ENCODE measurements at places on chromosomes 4 and X. TPM values are rescaled to one million over a fixed set of nuclear protein-coding genes. Genes with fewer than 3 reads are reported as not detected.

PDS5A gene
- 50.9 TPM for total RNA-seq

ADH1A gene
- 3.5 TPM for total RNA-seq

C1QTNF7 gene
- total RNA-seq: 12.5 TPM

TLR1 gene
- total RNA-seq: 18.1 TPM

SNCA gene
- 11.2 TPM for total RNA-seq

DMRTC1 gene
- total RNA-seq: not detected

ZFP42 gene
- total RNA-seq: not detected

SMR3A gene
- not detected for total RNA-seq

GRCh38 chr4:3822230-3822947, 56.2 kb downstream of the ADRA2C start:
- no peak overlapping the region for H3K4me3 ChIP-seq
- no peaks in the 10 kb centered on the region for H3K4me1 ChIP-seq
- no peaks in the 10 kb centered on the region for H3K27me3 ChIP-seq
- peak; percentile 26 for DNase-seq
- no peak overlapping the region for H3K27ac ChIP-seq

DNA sequence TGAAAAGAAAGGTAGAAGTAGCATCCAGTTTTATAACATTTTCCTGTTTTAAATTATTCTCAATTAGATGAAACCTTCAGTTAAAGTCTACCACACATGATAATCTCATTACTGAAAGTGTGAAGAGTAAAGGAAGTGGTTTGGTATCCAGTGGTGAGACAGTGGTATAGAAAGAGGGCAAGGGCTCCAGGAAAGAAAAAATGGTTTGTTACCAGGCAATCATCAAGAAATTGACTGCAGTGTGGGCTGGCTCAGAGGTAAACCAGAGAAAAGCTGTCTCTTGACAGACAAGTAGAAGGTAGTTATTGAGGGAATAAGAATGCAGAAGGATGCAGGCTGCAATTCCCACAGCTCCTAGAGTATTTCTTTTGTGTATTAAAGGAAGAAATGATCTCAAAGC, 406.2 kb downstream of the TLL1 start:
- DNase-seq: no peak
- H3K4me1 ChIP-seq: no peaks in the 10 kb centered on the region
- no peak overlapping the region for H3K27ac ChIP-seq
- no peaks in the 10 kb centered on the region for H3K27me3 ChIP-seq
- no peaks in the 10 kb centered on the region for H3K36me3 ChIP-seq

GRCh38 chr4:172547724-172548123, 620.9 kb upstream of the GALNT7 start:
- H3K4me3 ChIP-seq: no peak overlapping the region
- H3K4me1 ChIP-seq: no peaks in the 10 kb centered on the region
- H3K36me3 ChIP-seq: no peaks in the 10 kb centered on the region
- no peak overlapping the region for H3K27ac ChIP-seq
- H3K27me3 ChIP-seq: no peaks in the 10 kb centered on the region

- H3K27me3 ChIP-seq: no peaks in the 10 kb centered on the region
- peaks cover 5% of the 10 kb centered on the region for H3K4me1 ChIP-seq
- no peaks in the 10 kb centered on the region for H3K36me3 ChIP-seq
- peak; percentile 88 for DNase-seq
Measured at GRCh38 chr4:139556724-139557555, 921 bp upstream of the SETD7 start.

DNA sequence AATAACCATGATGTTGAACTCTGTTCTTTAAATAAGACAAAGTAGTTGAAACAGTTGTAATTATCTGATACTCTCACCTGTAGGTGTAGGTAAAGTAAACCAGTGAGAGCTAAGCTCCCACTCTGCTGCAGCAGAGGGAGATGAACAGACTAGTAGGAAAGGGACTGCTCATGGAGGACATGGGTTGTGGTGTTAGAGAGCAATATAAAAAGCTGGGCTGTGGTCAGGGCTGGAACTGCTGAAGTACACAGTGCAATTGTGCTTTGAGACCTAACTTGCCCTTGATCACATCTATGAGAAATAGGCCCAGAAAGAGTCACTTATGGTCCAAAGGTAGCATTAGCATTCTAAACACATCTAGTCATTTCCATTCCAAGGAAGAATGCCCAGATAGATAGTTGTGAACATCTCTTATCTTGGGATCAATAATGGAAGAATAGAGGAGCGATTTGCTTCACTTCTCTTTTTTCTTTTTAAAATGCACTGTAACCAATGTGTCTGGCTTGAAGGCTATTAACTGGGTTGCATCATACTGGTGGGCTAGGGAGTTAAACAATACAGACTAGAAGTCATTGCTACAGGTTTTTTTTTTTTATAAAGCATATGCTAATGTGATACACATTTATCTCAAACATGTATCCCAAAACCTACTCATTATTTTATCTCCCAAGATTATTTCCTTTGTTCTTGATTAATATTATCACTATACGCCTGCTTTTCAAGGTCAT, 251.3 kb upstream of the CENPE start:
- no peaks in the 10 kb centered on the region for H3K27me3 ChIP-seq
- no peak overlapping the region for H3K4me3 ChIP-seq
- no peak overlapping the region for H3K27ac ChIP-seq
- H3K4me1 ChIP-seq: no peaks in the 10 kb centered on the region

DNA sequence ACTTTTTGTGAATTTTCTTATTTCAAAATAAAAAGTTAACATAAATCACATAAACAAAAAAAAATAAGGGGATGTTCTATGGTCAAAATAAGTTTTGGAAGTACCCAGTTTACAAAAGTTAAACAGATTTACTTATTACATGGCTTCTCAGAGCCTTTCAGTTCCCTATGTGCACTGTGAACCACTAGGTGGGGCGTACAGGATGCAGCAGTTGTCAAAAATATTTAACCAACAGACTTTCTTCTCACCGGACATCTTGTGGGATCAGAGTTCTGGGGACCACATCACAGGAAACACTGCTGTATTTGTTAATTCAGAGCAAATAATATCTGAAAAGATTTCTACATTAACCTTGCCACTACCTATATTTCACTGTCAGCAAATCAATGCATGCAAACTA, 74.1 kb downstream of the SMARCA1 start:
- no peaks in the 10 kb centered on the region for H3K4me1 ChIP-seq
- DNase-seq: no peak
- H3K4me3 ChIP-seq: no peak overlapping the region
- H3K27me3 ChIP-seq: no peaks in the 10 kb centered on the region

- no peaks in the 10 kb centered on the region for H3K27me3 ChIP-seq
- no peak overlapping the region for H3K27ac ChIP-seq
- no peak overlapping the region for H3K4me3 ChIP-seq
- no peak for DNase-seq
- no peaks in the 10 kb centered on the region for H3K36me3 ChIP-seq
Measured at GRCh38 chr4:44632089-44632488, 19.3 kb downstream of the YIPF7 start.

DNA sequence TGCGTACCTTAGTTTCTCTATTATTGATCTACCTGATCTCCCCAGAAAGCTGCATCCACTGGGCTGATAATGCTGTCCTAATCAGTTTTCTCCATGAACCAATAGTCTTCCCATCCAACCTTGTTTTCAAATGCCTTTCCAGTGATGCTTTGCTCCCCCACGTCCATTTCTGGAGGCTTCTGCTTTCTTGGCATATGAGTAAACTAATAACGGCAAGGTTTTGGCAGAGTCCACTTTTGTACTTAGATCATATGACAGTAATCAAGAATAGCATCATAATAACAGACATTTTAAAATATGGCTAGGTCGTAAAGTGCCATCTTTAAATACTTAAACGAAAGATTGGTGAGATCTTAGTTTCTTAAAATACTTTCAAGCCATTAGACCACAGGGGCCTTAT, 38.4 kb upstream of the FAM9B start:
- no peaks in the 10 kb centered on the region for H3K4me1 ChIP-seq
- H3K27ac ChIP-seq: no peak overlapping the region
- H3K27me3 ChIP-seq: no peaks in the 10 kb centered on the region
- no peak for DNase-seq

DNA sequence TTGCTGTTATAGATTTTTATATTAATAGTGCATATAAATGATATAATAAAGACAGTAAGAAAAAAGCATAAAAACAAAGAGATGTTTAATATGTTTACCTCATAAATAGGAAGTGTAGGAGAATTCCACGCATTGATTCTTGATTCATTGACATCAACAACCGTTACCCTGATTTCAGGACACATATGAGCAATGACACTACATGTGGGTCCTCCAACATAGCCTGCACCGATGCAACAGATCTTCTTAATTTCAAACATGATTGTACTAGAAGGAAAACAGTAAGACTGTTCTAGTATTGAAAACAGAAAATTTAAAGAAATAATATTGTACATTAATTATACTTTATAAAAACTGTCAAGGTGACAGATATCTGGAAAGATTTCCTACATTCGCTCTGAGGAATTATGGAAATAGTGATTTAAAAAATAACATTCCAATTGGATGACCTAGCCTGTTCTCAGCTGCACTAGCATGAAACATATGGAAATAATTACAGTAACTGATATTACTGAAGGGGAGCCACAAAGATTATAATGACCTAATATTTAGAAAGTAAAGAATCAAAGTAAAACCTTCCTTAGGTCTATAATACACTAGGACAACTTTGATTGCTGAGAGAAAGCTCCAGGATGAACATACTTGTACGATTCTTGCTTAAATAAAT, 5.9 kb downstream of the UGDH start:
- no peak overlapping the region for H3K4me3 ChIP-seq
- H3K27ac ChIP-seq: no peak overlapping the region
- H3K27me3 ChIP-seq: no peaks in the 10 kb centered on the region
- peaks cover 2% of the 10 kb centered on the region for H3K36me3 ChIP-seq
- DNase-seq: no peak

GRCh38 chr4:185796176-185796575, 15.8 kb downstream of the SORBS2 start:
- no peaks in the 10 kb centered on the region for H3K4me1 ChIP-seq
- H3K36me3 ChIP-seq: no peaks in the 10 kb centered on the region
- H3K27ac ChIP-seq: no peak overlapping the region
- DNase-seq: no peak
- H3K4me3 ChIP-seq: no peak overlapping the region
- no peaks in the 10 kb centered on the region for H3K27me3 ChIP-seq

GRCh38 chr4:794900-795725, 30.8 kb downstream of the CPLX1 start:
- no peak for DNase-seq
- H3K27me3 ChIP-seq: no peaks in the 10 kb centered on the region
- no peak overlapping the region for H3K27ac ChIP-seq

DNA sequence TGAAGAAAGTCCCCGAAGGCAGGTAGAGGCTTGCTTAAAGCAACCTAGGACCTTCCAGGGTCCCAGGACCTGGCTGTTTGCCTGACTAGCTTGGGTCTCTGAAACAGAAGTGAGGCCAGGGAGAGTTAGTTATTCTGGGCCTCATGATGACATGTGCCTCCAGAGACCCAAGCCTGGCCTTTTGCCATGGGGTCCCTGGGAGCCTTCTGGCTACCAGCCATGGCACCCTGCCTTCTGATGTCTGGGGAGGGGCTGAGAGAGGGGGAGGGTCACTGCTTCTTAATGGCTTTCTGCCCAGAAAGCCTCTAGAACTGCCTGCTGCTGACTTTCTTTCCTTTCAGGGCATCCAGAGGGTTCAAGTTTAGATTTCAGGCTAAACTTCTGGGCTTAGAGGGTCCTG, 1.0 kb upstream of the STARD8 start:
- no peak for DNase-seq
- no peak overlapping the region for H3K4me3 ChIP-seq
- no peak overlapping the region for H3K27ac ChIP-seq
- no peaks in the 10 kb centered on the region for H3K36me3 ChIP-seq
- no peaks in the 10 kb centered on the region for H3K4me1 ChIP-seq

DNA sequence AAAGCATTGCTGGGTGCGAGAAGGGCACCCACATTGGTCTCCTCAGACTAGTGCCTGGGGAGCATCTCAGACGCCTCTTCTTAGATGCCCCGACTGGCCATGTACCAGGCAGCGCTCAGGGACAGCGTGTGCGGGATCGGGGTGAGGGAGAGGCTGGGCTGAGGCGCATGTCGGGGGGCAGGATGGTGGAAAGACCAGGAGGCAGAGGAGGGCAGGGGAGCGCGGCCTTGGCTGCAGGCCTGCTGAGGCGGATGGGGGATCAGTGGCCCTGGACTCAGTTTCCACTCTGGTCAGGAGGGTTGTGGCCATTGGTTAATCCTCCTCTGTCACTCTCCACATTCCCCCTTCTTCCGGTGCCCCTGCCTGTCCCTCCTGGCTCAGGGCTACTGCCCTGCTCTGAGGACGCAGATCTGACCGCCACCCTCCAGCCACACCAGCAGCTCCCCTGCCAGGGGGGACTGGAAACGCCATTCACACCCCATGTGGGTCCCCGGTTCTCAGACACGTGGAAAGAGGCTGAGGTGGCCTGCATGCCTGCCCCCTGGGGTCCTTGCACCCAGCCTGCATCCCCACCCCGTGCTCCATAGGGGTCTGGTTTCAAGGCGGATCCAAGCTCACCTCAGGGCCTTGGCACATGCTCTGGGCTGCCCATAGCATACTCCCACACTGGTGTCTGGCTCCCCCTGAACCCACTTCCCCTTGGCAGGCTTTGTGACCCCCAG, 105.9 kb downstream of the CPZ start:
- no peaks in the 10 kb centered on the region for H3K4me1 ChIP-seq
- H3K27me3 ChIP-seq: no peaks in the 10 kb centered on the region
- no peaks in the 10 kb centered on the region for H3K36me3 ChIP-seq
- no peak for DNase-seq
- no peak overlapping the region for H3K27ac ChIP-seq

- H3K4me3 ChIP-seq: no peak overlapping the region
- no peak for DNase-seq
- H3K27ac ChIP-seq: no peak overlapping the region
Measured at GRCh38 chr4:96039217-96039616, 199.3 kb downstream of the PDHA2 start.

DNA sequence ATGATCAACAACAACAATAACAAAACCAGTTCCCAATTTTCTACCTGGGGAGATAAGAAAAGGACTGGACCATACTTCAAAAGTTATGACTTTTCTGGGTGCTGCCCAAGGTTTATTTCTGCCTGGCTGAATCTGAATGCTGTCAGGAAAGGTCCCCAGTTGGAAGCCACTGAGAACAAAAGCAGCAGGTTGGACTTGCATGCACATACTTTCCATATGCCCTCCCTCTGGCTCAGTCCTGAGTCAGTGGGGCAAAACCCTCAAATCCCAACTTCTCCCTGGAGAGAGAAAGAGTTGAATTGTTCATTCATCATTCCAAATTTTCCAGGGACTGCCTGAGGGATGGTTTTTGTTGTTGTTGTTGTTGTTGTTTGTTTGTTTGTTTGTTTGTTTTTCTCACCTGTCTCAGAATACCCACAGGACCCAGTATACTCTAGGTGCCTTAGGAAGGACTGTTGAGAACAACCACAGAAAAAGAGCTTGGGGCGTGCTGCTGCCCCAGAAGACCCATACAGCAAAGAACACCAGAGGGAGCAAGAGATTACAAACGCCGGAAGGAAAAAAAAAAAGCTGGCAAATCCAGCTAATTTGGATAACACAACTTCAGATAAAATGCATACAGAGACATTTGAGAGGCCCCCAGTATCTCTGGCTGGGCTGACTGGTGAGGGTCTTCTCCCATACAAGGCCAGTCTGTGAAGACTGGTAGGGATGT, 138.9 kb upstream of the INPP4B start:
- no peaks in the 10 kb centered on the region for H3K4me1 ChIP-seq
- no peaks in the 10 kb centered on the region for H3K36me3 ChIP-seq
- H3K4me3 ChIP-seq: no peak overlapping the region
- no peak overlapping the region for H3K27ac ChIP-seq
- no peak for DNase-seq

- H3K36me3 ChIP-seq: no peaks in the 10 kb centered on the region
- no peak for DNase-seq
- H3K4me3 ChIP-seq: no peak overlapping the region
- H3K27ac ChIP-seq: no peak overlapping the region
- H3K27me3 ChIP-seq: no peaks in the 10 kb centered on the region
Measured at GRCh38 chr4:40421839-40422708, 86.9 kb downstream of the CHRNA9 start.
